ENCODE measurements at places on chromosomes 5 and 9.

GRCh38 chr9:85112933-85113418 is 443.4 kb downstream of the NTRK2 start:
- H3K27ac ChIP-seq: no peak overlapping the region
- H3K4me1 ChIP-seq: no peaks in the 10 kb centered on the region
- no peak for DNase-seq

DNA sequence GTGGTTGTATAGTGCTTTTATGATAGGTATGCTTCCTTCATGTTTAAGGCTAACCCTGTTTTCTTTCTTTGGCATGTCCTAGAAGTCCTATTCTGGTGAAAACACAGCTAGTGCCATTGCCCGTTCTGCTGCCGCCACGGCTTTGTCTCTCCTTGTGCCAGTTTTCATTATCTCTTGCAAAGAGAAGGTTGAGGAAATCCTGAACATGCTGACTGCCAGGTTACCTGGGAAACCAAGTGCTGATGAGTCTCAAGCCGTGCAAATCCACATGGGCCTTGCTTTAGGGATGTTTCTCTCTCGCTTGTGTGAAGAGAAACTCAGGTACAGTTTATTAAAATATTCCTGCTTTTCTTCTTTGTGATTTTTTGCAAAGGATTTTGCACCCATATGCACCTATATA is 102.2 kb downstream of the HACD4 start:
- H3K27ac ChIP-seq: no peak overlapping the region
- no peaks in the 10 kb centered on the region for H3K4me1 ChIP-seq
- H3K27me3 ChIP-seq: no peaks in the 10 kb centered on the region
- DNase-seq: no peak
- H3K36me3 ChIP-seq: peaks cover 7% of the 10 kb centered on the region

DNA sequence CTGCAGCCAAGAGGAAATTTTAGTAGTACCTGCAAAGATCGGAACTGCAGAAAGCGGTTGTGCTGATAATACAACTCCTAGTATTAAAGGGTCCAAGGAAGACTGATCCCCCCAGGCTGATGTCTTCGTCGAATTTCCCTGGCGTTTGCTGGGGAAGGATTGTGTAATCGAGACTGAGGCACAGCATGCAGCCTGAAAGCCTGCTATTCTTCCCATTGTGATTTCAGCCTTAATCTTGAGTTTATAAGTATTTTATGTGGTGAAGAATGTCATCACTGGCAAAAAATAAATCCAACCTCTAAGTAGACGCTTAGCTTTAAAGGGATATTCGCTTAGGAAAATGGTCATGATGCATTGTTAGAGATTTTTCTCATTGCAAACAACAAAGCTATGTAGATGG is 21.3 kb upstream of the LMX1B start:
- H3K4me1 ChIP-seq: peaks cover 5% of the 10 kb centered on the region
- DNase-seq: no peak
- H3K4me3 ChIP-seq: no peak overlapping the region
- H3K36me3 ChIP-seq: no peaks in the 10 kb centered on the region
- no peak overlapping the region for H3K27ac ChIP-seq

GRCh38 chr5:41246376-41246775 is 33.0 kb upstream of the C6 start:
- no peaks in the 10 kb centered on the region for H3K27me3 ChIP-seq
- peaks cover under 1% of the 10 kb centered on the region for H3K4me1 ChIP-seq
- DNase-seq: no peak
- no peak overlapping the region for H3K4me3 ChIP-seq

GRCh38 chr9:129885018-129885669 is 49.9 kb downstream of the USP20 start:
- H3K4me1 ChIP-seq: peaks cover 11% of the 10 kb centered on the region
- no peaks in the 10 kb centered on the region for H3K27me3 ChIP-seq
- no peak for DNase-seq

GRCh38 chr9:100087218-100087617 is 11.6 kb downstream of the ERP44 start:
- no peaks in the 10 kb centered on the region for H3K36me3 ChIP-seq
- no peak overlapping the region for H3K27ac ChIP-seq
- no peak overlapping the region for H3K4me3 ChIP-seq
- no peaks in the 10 kb centered on the region for H3K4me1 ChIP-seq
- DNase-seq: no peak

- peaks cover 26% of the 10 kb centered on the region for H3K4me1 ChIP-seq
- no peaks in the 10 kb centered on the region for H3K36me3 ChIP-seq
- no peak overlapping the region for H3K4me3 ChIP-seq
- no peak overlapping the region for H3K27ac ChIP-seq
- no peak for DNase-seq
- H3K27me3 ChIP-seq: no peaks in the 10 kb centered on the region
Measured at GRCh38 chr5:150183436-150183835, 6.4 kb upstream of the SLC6A7 start.

DNA sequence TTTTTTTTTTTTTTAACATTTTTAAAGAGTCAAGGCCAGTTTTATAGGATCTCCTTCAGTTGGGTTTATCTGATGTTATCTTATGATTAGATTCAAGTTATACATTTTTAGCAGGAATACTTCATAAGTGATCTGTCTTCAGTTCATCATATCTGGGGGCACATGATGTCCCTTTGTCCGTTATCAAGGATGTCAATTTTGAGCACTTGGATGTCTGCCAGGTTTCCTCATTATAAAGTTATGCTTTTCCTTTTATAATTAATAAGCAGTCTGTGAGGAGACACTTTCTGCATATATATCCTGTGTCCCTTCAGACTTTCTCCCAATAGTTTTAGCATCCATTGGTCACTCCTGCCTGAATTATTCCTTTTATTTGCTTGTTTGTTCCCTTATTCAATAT is 11.8 kb downstream of the HDHD3 start:
- H3K27ac ChIP-seq: no peak overlapping the region
- no peaks in the 10 kb centered on the region for H3K36me3 ChIP-seq
- no peaks in the 10 kb centered on the region for H3K27me3 ChIP-seq
- H3K4me1 ChIP-seq: no peaks in the 10 kb centered on the region

GRCh38 chr9:95966306-95966705 is 90.8 kb downstream of the ERCC6L2 start:
- peaks cover 8% of the 10 kb centered on the region for H3K36me3 ChIP-seq
- H3K27me3 ChIP-seq: no peaks in the 10 kb centered on the region
- no peaks in the 10 kb centered on the region for H3K4me1 ChIP-seq
- DNase-seq: no peak
- no peak overlapping the region for H3K27ac ChIP-seq
- H3K4me3 ChIP-seq: no peak overlapping the region

- no peak overlapping the region for H3K27ac ChIP-seq
- peaks cover 12% of the 10 kb centered on the region for H3K4me1 ChIP-seq
- H3K27me3 ChIP-seq: no peaks in the 10 kb centered on the region
- H3K36me3 ChIP-seq: no peaks in the 10 kb centered on the region
- no peak overlapping the region for H3K4me3 ChIP-seq
Measured at GRCh38 chr5:122779451-122779850, 4.6 kb downstream of the SNX2 start.

DNA sequence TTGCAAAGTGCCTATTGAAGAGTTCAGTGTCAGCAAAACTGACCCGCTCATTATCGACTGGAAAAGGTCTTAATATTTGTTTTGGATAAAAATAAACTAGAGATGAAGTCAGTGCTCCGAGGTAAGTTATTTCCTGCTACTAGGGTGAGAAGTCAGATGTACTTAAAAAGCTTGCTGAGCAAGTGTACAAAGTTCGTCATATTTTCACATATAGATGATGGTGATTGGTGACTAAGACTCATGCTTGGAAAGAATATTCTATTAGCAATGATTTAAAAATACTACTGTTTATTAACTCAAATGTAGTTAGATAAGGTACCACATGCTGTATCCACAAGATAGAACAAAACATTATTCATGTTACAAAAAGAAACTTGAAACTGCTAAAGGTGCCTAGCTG is 643.7 kb downstream of the GABRG2 start:
- no peak for DNase-seq
- no peak overlapping the region for H3K27ac ChIP-seq
- H3K4me1 ChIP-seq: no peaks in the 10 kb centered on the region
- H3K36me3 ChIP-seq: no peaks in the 10 kb centered on the region

DNA sequence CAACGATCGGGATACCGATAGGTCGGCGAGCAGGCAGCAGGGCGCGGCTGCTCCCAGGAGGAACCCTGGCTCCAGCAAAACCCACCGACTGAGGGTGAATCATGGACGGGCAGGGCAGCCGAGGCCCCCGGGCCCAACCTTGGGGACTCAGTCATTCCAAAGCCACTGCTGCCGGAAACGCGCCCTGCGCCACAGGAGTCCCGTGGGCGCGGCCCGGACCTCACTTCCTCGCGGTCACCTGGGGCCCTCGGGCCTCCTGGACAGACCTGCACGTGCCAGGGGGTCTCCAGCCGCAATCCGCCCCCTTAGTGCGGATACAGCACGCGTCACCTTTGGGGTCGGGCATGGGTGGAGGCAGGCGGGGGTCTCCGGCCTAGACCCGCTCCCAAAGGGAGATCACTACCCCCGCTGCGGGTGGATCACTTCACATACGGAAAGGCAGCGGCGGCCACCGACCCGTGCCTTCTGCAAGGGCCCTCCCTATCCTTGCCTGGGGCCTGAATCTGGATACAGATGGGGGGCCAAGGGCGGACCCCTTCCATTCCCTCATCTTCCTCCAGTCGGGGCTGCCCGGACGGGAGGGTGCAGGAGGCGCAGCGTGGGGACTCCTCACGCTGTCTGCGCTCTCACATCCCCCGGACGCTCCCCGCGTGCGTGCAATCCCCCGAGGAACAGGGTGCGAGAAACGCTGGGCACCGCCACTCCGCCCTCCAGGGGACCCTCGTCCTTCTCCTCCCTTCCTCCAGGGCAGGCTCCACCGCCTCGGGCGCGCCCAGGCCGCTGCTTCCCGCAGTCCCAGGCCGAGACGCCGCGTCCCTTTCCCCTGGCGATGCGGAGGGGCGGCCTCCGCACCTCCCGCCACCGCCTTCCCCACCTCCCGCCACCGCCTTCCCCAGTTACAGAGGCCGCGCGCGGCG is 586 bp downstream of the TXN start:
- H3K4me3 ChIP-seq: peak overlapping the region; percentile 97
- DNase-seq: peak; percentile 87
- H3K27ac ChIP-seq: peak overlapping the region; percentile 94
- peaks cover 5% of the 10 kb centered on the region for H3K36me3 ChIP-seq
- peaks cover 2% of the 10 kb centered on the region for H3K4me1 ChIP-seq

DNA sequence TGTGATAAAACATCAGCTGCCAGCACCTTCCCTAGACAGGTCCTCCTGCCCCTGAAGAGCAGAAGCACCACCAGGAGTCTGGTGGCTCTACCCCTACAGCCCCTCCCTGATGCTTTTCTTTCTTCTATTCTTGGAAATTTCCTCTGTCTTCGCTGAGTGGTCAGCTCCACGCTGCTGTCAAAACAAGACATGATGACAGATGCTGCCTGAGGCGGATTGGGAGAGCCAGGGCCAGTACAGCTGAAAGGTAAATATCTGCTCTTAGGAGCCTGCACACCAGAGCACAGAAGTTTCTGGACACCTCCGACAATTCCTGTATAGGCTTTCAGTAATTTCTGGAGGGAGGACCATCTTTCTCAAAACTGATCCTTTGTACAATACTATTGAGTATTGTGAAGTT is 4.7 kb upstream of the OR1Q1 start:
- DNase-seq: no peak
- no peaks in the 10 kb centered on the region for H3K36me3 ChIP-seq
- H3K4me1 ChIP-seq: no peaks in the 10 kb centered on the region
- no peak overlapping the region for H3K4me3 ChIP-seq

- H3K4me3 ChIP-seq: no peak overlapping the region
- peaks cover 17% of the 10 kb centered on the region for H3K4me1 ChIP-seq
- H3K36me3 ChIP-seq: no peaks in the 10 kb centered on the region
- no peak for DNase-seq
Measured at GRCh38 chr5:84287951-84288350, 96.7 kb downstream of the EDIL3 start.

DNA sequence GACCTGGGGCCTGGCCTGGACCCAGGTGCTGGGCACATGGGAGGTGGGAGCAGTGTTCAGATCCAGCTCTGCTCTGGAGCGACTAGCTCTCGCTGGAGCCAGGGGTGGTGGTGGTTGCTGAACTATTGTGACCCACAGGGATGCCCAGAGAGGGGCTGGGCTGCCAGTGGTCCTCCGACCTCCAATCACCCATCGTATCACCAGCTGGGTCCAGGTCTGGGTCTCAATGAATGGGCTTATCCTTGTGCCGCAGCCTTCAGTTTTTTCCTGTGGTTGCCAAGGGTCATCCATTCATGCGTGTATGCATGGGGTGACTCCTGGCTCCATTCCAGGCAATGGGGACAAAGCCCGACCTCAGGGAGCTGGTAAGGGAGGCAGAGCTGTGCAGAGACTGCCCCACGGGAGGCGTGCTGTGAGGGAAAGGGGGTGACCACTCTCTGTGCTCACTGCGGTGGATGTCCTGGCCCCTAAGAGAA is 68.6 kb upstream of the RNF130 start:
- no peaks in the 10 kb centered on the region for H3K36me3 ChIP-seq
- H3K27ac ChIP-seq: no peak overlapping the region
- H3K4me3 ChIP-seq: no peak overlapping the region
- H3K4me1 ChIP-seq: no peaks in the 10 kb centered on the region
- no peak for DNase-seq

GRCh38 chr9:100355561-100355960 is 2.8 kb upstream of the TEX10 start:
- no peak for DNase-seq
- H3K27me3 ChIP-seq: no peaks in the 10 kb centered on the region
- no peaks in the 10 kb centered on the region for H3K36me3 ChIP-seq
- no peak overlapping the region for H3K27ac ChIP-seq

- no peak for DNase-seq
- no peaks in the 10 kb centered on the region for H3K36me3 ChIP-seq
- no peak overlapping the region for H3K27ac ChIP-seq
- no peak overlapping the region for H3K4me3 ChIP-seq
- H3K27me3 ChIP-seq: no peaks in the 10 kb centered on the region
Measured at GRCh38 chr5:167012123-167013034, 1279.1 kb upstream of the WWC1 start.

- H3K27ac ChIP-seq: peak overlapping the region; percentile 50
- H3K4me1 ChIP-seq: peaks cover 18% of the 10 kb centered on the region
- H3K4me3 ChIP-seq: no peak overlapping the region
- peaks cover 2% of the 10 kb centered on the region for H3K36me3 ChIP-seq
- DNase-seq: no peak
- H3K27me3 ChIP-seq: no peaks in the 10 kb centered on the region
Measured at GRCh38 chr5:132477784-132478365, 12.7 kb downstream of the IRF1 start.

- H3K27ac ChIP-seq: peak overlapping the region; percentile 68
- no peak for DNase-seq
- H3K4me1 ChIP-seq: peaks cover 5% of the 10 kb centered on the region
- H3K27me3 ChIP-seq: no peaks in the 10 kb centered on the region
- H3K4me3 ChIP-seq: no peak overlapping the region
- no peaks in the 10 kb centered on the region for H3K36me3 ChIP-seq
Measured at GRCh38 chr5:95986937-95987520, 25.4 kb upstream of the ELL2 start.

DNA sequence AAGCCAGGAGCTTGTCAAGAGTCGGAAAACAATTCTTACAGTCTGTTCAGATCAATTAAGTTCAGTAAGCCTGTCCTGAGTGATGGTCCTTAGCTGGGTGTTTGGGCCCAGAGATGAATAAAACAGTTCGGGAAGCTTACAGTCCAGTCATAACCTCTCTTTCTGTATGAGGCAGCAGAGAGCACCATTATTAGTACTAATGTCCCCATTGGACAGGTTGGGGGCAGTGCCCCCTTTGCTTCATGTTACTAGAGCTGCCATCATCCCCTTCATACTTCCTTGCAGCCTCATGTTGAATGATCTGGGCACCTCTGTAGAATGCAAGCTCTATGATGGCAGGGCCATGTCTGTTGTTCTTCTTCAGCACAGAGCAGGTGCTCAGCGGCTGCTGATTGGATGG is 9.8 kb downstream of the DOCK2 start:
- no peaks in the 10 kb centered on the region for H3K27me3 ChIP-seq
- no peaks in the 10 kb centered on the region for H3K36me3 ChIP-seq
- no peak overlapping the region for H3K27ac ChIP-seq

All from ascending aorta (tissue), 2 donors.